ENCODE measurements at places on chromosomes 4 and X.

DNA sequence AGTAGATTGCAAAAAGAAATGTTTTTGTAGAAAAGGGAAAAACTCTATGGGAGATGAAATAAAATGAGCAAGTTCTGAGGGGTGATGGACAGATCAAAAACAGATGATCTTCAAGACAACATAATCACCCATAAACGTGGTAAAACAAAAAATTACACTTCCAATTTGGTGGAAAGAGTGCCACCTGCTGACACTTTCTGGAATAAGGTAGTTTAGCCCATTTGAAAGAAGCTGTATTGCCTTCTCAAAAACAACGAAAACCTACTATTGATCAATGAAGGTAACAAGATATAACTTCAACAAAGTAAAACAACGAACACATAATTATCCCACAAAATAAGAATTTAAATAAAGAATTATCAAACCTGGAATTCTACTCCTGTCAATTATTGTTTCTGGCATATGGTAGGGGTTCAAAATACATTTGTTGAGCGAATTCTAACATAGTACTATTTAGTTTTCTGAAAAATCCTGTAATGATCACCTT, 2.5 kb downstream of the COQ2 start:
- DNase-seq = no peak

DNA sequence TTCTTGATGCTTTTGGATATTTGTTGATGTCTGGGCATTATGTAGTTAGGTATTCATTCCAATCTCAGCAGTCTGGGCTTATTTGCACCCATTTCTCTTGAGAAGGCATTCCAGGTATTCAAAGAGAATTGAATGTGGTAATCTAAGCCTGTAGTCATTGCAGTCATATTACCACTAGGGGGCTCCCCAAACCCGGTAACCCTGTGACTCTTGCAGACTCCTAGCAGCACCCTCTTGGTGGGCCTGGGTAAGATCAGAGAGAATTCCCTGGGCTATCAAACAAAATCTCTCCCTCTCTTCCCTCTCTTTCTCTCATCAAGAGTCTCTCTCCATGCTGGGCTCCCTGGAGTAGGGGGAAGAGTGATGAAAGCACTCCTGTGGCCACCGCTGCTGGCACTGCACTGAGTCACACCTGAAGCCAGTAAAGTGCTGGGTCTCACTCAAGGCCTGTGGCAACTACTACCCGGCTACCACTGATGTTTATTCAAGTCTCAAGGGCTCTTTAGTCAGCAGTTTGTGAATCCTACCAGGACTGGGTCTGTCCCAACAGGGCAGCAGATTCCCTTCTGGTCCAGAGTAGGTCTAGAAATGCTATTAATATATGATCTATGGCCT, 187.7 kb upstream of the NUDT10 start:
- DNase-seq = peak; percentile 1

DNA sequence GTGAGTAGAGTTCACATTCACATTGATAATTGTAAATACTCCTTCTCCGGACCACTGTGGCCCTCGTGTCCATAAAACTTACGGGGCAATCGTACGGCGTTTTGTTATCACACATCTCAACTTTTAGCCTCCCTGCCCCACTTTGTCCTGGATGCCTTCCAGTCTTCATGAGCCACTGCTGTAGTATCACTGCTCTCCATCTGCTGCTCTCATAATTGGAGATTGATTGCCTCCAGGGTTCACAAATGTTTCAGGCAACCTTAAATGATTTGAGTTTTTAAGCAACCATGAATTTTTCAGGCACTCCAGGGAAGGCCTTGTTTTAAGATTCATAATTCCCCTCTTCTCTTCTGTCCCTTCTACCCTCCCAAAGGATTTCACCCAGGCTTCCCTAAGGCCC, 28.4 kb downstream of the ALPK1 start:
- DNase-seq = no peak

GRCh38 chr4:149345424-149345823, 470.2 kb downstream of the IQCM start:
- no peak for DNase-seq

GRCh38 chr4:72312032-72312650, 256.9 kb downstream of the ADAMTS3 start:
- DNase-seq = no peak

GRCh38 chr4:20367446-20367845, 115.7 kb downstream of the SLIT2 start:
- no peak for DNase-seq
